Activated T-helper 2 cell treated with anti-CD3 and anti-CD28 coated beads, Interferon-gamma antibody, Interleukin-2, Interleukin-4, amounts not matched to agents 10 μg/mL and 5 μg/mL and 100 μg/mL, durations not matched to agents 14 hours and 24 hours and 36 hours (primary cell): ENCODE measurements at places on chromosomes 7 and 10.

- no peak overlapping the region for H3K27ac ChIP-seq
- no peak for DNase-seq
- H3K36me3 ChIP-seq = no peaks in the 10 kb centered on the region
Observed at GRCh38 chr10:121312587-121312986, 285.7 kb downstream of the FGFR2 start.

- H3K27me3 ChIP-seq = no peaks in the 10 kb centered on the region
- peaks cover 35% of the 10 kb centered on the region for H3K4me1 ChIP-seq
- DNase-seq = no peak
- H3K36me3 ChIP-seq = peaks cover 25% of the 10 kb centered on the region
Observed at GRCh38 chr7:123709525-123709924, 39.3 kb downstream of the WASL start.

- H3K27ac ChIP-seq = no peak overlapping the region
- no peak overlapping the region for H3K4me3 ChIP-seq
- H3K27me3 ChIP-seq = no peaks in the 10 kb centered on the region
- peaks cover 2% of the 10 kb centered on the region for H3K4me1 ChIP-seq
Observed at GRCh38 chr7:31741852-31742251, 54.8 kb downstream of the PPP1R17 start.

GRCh38 chr10:110503528-110504110, 5.9 kb downstream of the DUSP5 start:
- H3K4me1 ChIP-seq = peaks cover 80% of the 10 kb centered on the region
- peak overlapping the region; percentile 81 for H3K27ac ChIP-seq
- peaks cover 98% of the 10 kb centered on the region for H3K36me3 ChIP-seq
- H3K4me3 ChIP-seq = peak overlapping the region; percentile 96
- DNase-seq = no peak

- no peaks in the 10 kb centered on the region for H3K36me3 ChIP-seq
- no peak overlapping the region for H3K27ac ChIP-seq
- DNase-seq = no peak
Observed at GRCh38 chr7:112254156-112254555, 47.7 kb downstream of the ZNF277 start.

GRCh38 chr7:117582219-117582704, 102.4 kb downstream of the CFTR start:
- no peak overlapping the region for H3K4me3 ChIP-seq
- peaks cover 6% of the 10 kb centered on the region for H3K27me3 ChIP-seq
- peaks cover 3% of the 10 kb centered on the region for H3K4me1 ChIP-seq
- no peak overlapping the region for H3K27ac ChIP-seq
- H3K36me3 ChIP-seq = no peaks in the 10 kb centered on the region

- H3K27ac ChIP-seq = no peak overlapping the region
- no peaks in the 10 kb centered on the region for H3K4me1 ChIP-seq
- no peak for DNase-seq
- H3K27me3 ChIP-seq = peaks cover 12% of the 10 kb centered on the region
Observed at GRCh38 chr10:86603256-86603655, 51.1 kb upstream of the OPN4 start.

DNA sequence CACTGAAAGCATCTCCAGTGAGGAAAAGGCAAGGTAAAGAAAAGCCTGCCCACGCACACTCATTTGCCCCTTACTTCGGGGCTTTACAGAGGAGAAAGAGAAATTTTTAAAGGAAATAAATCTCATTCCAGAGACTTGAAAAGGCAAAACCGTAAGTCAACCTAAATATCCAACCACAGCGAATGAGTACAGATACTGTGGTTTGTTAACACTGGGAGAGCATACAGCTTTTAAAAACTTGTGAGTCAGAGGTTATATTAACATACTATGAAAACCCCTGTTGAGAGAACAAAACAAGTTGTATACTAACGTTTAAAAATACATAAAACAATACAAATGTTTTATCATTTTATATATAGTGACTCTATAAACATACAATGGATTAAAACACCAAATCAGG, 28.6 kb upstream of the ST7 start:
- H3K27me3 ChIP-seq = no peaks in the 10 kb centered on the region
- DNase-seq = no peak
- H3K36me3 ChIP-seq = peaks cover 9% of the 10 kb centered on the region
- no peak overlapping the region for H3K4me3 ChIP-seq
- H3K4me1 ChIP-seq = no peaks in the 10 kb centered on the region

GRCh38 chr10:99551158-99551557, 18.4 kb downstream of the NKX2-3 start:
- H3K27ac ChIP-seq = no peak overlapping the region
- H3K4me3 ChIP-seq = no peak overlapping the region
- peaks cover 6% of the 10 kb centered on the region for H3K4me1 ChIP-seq
- peaks cover 62% of the 10 kb centered on the region for H3K27me3 ChIP-seq

DNA sequence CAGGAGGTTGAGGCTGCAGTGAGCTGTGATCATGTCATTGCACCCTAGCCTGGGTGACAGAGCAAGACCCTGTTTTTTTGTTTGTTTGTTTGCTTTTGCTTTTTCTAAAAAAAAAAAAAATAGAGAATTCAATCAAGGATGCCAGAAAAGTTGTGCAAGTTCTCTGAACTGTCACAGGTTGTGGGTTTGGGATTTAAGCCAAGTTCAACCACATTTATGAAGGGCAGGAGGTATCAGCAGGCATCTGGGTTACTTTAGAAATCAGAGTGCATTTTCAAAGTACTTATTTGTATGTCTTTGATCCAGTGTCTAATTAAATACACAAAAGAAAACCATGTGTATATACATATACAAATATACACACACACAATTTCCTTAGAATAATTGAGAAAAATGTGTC, 151.2 kb upstream of the MINDY3 start:
- H3K36me3 ChIP-seq = no peaks in the 10 kb centered on the region
- H3K4me1 ChIP-seq = no peaks in the 10 kb centered on the region
- no peak overlapping the region for H3K4me3 ChIP-seq
- no peak overlapping the region for H3K27ac ChIP-seq

DNA sequence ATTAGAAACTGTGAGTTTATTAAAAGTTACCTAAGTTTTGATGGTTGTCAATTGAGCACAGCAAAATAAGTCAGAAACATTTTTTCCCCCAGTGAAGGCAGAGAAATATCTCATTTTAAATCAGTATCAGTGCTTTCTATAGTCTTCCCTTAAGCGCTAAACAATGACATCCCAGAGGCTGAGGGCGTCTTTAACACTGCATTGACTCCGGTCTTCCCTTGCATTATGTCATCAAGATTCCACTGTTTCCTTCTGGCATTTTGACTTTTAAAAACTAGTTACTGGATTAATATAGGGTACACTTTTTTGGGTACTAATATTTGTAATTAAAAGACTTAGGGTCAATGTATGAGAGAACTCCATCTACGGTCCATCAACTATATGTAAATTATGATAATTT, 3.9 kb downstream of the GLUD1 start:
- peaks cover 61% of the 10 kb centered on the region for H3K36me3 ChIP-seq
- no peak overlapping the region for H3K4me3 ChIP-seq
- H3K27me3 ChIP-seq = no peaks in the 10 kb centered on the region

DNA sequence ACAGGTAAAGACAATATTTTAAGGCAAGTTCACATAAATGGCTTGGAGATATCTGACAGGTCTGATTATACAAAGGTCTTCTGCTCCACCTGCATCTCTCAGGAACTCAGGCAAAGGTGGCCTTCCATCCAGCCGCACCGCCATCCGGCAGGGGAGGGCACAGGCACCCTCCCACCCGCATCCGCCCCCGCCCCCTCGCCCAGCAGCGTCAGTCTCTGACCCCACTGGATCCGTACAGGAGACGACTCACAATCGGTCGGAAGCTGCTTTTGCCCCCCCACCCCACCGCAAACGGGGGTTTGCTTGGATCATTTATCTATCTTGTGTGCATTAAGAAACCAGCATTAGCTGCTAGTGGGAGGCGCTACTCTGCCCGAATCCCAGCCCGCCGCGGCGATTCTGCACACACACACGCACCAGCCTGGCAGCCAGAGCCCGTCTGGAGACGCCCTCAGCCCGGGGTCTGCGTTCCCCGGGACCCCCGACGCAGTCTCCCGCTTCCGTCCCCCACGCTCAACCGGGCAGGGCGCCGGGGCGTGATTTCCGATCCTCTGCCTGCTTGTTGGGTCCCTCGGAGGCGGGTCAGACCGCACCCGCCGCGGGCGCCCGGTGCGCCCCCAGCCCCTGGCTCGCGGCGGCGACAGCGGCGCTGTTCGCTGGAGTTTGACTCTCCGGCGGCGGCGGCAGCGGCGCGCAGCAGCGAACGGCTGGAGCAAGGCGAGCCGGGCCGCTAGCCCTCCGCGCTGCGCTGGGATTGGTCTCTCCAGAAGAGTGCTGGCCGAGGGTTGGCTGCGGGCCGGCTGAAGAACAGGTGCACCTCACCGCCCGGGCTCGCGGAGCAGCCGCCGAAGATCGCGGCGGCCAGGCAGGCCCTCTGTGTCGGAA, 820 bp upstream of the NRG3 start:
- no peak overlapping the region for H3K4me3 ChIP-seq
- peaks cover 45% of the 10 kb centered on the region for H3K27me3 ChIP-seq

DNA sequence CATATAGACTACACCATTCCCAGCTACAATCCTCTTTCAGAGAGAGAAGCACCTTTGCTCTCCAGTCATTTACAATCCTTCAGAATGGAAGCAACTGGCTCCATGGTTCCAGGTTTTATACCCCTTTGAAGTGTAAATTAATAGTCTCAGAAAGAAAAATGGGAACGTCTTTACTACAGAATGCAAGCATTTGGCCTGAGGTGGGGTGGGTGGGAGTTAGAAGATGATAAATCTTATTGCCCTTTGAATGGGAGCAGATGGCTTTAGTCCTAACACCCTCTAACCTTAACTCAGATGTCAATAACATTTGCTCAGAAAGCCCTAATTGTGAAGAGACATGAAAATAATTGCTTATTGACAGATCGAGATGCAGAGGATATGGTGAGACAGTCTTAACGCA, 84.2 kb upstream of the KCNMA1 start:
- DNase-seq = no peak
- H3K36me3 ChIP-seq = no peaks in the 10 kb centered on the region
- no peak overlapping the region for H3K4me3 ChIP-seq
- H3K4me1 ChIP-seq = peaks cover 4% of the 10 kb centered on the region

DNA sequence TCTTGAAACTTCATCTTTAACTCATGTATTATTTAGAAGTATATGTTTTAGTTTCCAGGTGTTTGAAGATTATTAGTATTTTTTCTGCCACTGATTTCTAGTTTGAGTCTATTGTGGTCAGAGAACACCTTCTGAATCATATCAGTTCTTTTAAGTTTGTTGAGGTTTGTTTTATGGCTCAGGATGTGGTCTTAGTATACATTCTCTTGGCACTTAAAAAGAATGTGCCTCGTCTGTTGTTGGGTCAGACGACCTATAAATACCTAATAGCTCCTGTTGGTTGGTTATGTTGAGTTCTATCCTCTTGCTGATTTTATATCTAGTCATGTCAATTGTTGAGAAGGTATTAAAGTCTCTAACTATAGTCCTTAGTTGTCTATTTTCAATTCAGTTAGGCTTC, 15.9 kb downstream of the TDRD1 start:
- no peak for DNase-seq
- no peak overlapping the region for H3K27ac ChIP-seq
- H3K4me3 ChIP-seq = no peak overlapping the region
- H3K27me3 ChIP-seq = peaks cover 70% of the 10 kb centered on the region
- no peaks in the 10 kb centered on the region for H3K36me3 ChIP-seq
- H3K4me1 ChIP-seq = peaks cover 11% of the 10 kb centered on the region

- no peaks in the 10 kb centered on the region for H3K4me1 ChIP-seq
- H3K36me3 ChIP-seq = peaks cover 14% of the 10 kb centered on the region
- no peaks in the 10 kb centered on the region for H3K27me3 ChIP-seq
- no peak overlapping the region for H3K4me3 ChIP-seq
- DNase-seq = no peak
Observed at GRCh38 chr7:37193087-37193774, 255.4 kb downstream of the ELMO1 start.

- no peak overlapping the region for H3K27ac ChIP-seq
- no peak overlapping the region for H3K4me3 ChIP-seq
- peaks cover 9% of the 10 kb centered on the region for H3K27me3 ChIP-seq
- no peaks in the 10 kb centered on the region for H3K4me1 ChIP-seq
- DNase-seq = no peak
Observed at GRCh38 chr7:26553582-26553981, 261.9 kb downstream of the SNX10 start.

- H3K4me3 ChIP-seq = no peak overlapping the region
- H3K27ac ChIP-seq = no peak overlapping the region
- no peaks in the 10 kb centered on the region for H3K36me3 ChIP-seq
- H3K4me1 ChIP-seq = no peaks in the 10 kb centered on the region
- no peak for DNase-seq
Observed at GRCh38 chr10:86632009-86632800, 22.1 kb upstream of the OPN4 start.

- H3K27ac ChIP-seq = no peak overlapping the region
- no peak overlapping the region for H3K4me3 ChIP-seq
- no peak for DNase-seq
Observed at GRCh38 chr10:34862892-34863291, 47.8 kb upstream of the PARD3 start.

GRCh38 chr7:137985253-137985896, 16.5 kb downstream of the CREB3L2 start:
- DNase-seq = no peak
- H3K27ac ChIP-seq = no peak overlapping the region
- no peaks in the 10 kb centered on the region for H3K27me3 ChIP-seq
- peaks cover 46% of the 10 kb centered on the region for H3K36me3 ChIP-seq
- no peak overlapping the region for H3K4me3 ChIP-seq

GRCh38 chr7:46932306-46932675, 649.6 kb downstream of the TNS3 start:
- no peaks in the 10 kb centered on the region for H3K4me1 ChIP-seq
- H3K36me3 ChIP-seq = no peaks in the 10 kb centered on the region
- H3K4me3 ChIP-seq = no peak overlapping the region
- no peak overlapping the region for H3K27ac ChIP-seq
